ENCODE measurements at places on chromosomes 11 and 22.
A peak's percentile ranks its signal among the peaks of the same experiment; 100 is the strongest.

DNA sequence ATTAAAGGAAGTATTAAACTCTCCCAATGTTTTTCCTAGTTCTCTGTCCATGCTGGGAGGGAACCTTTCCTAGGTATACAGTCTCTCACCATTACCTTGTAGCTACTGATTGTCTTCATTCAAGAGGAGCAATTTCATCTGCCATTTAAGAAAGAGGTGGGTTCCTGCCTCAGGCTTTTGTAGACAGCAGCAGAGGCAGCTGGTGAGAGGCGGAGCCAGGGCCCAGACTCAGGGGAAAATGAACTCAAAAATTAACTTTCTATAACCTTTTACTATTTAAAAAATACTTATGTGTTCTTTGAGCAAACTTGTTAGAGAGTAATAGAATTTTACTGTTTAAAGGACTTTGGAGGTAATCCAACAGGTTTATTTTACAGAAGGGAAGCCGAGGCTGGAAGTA, 133.0 kb downstream of the SNX19 start:
- no peak for DNase-seq

GRCh38 chr11:115522302-115522701, 18.1 kb upstream of the CADM1 start:
- DNase-seq = no peak

- DNase-seq = no peak
These were observed 7.1 kb downstream of the TSKU start for GRCh38 chr11:76790251-76790650.

DNA sequence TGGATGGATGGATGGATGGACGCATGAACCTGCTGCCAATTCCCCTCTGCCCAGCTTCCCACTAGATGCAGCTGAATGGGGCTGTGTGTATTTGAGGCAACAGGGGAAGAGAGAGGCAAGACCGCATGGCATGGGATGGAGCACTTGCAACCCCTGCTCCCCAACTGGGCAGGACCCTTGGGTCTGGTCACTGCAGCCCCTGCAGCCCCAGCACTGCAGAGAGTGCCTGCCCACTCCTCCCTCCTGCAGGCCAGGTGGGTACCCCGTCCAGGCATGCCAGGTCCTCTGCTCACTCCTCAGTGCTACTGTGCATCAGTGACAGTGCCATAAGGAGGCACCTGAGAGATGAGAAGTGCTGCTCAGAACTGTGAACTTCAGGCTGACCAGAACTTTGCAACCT, 40.3 kb downstream of the OSBPL5 start:
- DNase-seq = no peak

- DNase-seq = no peak
These were observed 10.9 kb downstream of the RELA start for GRCh38 chr11:65651589-65652510.

DNA sequence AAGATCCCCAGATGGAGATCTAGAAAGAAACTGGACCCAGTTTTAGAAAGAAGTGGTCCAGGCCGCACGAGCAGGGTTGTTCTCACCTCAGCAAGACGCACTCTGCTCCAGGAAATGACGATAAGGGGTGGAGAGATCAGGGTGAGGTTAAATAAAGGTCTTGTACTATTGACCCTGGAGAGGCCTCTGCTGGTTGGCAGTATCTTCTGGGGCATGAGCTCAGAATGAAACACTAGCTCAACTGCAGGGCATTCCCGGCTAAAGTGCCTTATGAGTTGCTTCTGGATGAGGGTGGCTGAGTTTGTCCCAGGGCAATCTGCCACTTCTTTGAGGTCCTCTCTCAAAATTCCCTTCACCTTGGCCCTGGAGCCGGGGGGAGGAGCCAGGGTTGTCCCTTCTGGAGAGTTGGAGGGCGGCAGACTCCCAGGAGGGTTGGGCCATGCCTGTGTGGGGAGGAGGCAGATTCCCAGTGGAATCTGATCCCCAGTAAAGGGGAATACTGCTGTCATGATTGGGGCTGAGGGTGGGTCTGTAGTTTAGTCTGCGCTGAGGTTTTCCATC, 10.9 kb downstream of the USP2 start:
- DNase-seq = peak; percentile 38

DNA sequence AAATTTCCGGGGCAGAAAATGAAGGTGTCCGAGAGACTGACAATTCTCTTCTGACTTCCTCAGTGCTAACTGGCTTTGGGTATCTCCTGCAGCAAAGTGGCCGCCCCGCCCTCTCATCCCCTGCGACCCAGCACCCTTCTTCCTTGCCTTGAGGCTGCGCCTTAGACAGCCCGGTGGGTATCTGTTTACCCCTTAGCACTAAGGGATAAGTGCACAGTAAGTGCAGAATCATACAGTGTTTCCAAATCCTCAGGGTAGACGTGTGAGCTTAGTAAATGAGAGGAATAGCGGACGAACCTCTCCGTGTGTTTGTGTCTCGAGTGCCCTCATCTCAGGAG, 368 bp upstream of the CHORDC1 start:
- DNase-seq = no peak

DNA sequence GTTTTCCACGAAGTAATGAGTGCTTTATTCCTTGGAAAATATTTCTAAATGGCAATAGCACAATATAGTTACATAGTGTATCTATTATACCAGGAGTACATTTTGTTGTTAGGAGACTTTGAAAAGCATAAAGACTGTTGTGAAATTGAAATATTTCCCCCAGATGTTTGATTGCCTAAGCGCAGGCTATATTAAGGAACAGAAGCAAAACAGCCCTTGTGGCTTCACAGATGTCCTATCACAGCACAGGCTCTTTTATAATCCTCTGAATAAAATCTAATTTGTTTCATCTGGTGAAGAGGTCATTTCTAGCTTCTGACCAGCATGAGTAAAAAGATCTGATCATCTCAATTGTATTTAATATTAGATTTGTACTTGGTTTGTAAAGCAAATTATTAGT, 48.2 kb downstream of the BSX start:
- DNase-seq = peak; percentile 7

DNA sequence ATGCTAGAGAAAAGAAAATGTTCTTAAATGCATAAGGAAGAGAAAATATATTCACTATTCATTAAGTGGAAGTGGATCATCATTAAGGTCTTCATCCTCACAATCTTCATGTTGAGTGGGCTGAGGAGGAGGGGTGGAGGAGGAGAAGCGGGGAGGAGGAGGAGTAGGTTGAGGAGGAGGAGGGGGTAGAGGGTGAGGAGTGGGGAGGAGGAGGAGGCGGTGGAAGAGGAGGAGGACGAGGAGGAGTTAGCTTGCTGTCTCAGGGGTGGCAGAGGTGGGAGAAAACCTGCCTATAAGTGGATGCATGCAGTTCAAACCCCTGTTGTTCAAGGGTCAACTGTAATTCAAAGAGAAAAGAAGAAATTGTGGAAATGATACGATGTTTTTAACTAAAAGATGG, 71.6 kb downstream of the MYEOV start:
- DNase-seq = no peak

DNA sequence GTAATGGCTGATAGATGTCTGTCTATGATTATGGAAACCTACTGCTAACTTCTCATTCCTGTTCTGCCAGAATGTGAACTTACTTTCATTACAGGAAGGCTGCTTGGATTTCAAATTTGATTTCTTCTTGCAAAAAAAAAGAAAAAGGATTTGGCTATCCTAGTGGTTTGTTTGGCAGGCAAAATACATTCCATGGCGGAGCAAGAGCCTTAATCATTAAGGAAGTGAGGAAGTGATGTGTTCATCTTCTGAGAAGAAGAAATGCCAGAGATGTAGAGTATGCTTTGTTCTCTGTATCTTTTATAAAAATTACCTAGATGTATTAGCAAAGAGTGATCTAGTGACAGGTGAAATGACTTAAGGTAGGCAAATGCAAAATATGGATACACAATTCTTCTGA, 356.3 kb downstream of the SOX6 start:
- peak; percentile 60 for DNase-seq

- peak; percentile 54 for DNase-seq
These were observed 1.5 kb upstream of the SREBF2 start for GRCh38 chr22:41831383-41831782.

DNA sequence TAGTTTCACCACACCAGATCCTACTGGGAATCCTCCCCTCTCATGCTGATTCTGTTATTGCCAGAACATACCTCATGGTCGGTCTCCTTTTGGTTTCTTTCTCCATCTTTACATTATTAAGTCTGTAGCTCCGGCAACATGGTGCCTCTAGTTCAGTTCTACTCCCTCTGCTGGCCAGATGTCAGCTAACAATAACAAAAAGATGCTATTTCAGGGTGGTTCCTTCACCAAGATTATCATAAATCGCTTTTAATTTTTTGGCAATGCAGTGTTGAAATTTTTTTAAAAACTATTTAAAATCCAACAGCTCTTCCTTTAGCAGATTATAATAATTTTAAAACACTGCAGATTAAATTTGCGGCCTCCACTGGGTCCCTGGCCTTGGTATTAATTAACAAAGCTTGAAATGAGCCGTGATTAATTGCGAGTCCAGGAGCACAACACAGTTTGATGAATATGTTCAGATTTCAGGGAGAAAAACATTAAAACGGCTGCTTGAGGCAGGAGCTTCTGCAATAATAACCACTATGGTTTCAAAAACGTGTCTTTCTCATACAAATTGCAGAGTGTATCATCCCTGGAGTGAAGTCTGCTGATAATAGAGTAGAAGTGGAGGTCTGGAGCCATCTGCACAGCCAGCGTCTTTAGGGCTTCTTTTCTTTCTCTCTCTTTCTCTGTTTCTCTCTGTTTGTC, 492.9 kb upstream of the KIRREL3 start:
- no peak for DNase-seq

DNA sequence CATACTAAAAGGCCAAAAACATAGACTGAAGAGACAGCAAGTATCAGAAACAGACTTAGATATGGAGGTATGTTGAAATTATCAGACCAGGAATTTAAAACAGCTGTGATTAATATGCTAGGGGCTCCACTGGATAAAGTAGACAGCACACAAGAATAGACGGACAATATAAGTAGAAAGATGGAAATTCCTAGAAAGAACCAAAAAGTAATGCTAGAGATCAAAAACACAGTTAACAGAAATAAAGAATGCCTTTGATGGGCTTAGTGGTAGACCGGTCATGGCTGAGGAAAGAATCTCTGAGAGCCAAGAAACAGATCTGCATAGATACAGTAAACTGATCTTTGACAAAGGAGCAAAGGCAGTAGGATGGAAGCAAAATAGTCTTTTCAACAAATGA, 250.2 kb downstream of the SWAP70 start:
- peak; percentile 28 for DNase-seq

DNA sequence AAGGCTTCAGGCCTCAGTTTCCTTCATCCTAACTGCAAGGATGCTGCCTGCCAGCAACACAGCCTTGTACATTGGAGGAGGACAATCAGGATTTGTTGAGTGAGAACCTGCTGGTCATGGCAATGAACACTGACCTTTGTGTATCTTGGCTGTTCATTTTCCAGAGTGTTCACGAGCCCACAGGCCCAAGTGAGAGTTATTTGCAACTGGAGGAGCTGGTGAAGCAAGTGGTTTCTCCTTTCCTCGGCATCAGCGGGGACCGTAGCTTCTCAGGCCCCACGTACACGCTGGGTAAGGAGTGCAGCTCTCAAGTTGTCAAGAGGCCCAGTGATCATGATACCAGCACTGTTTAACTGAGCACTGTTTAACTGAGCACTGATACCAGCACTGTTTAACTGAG, 59.0 kb downstream of the TRAF6 start:
- DNase-seq = no peak

DNA sequence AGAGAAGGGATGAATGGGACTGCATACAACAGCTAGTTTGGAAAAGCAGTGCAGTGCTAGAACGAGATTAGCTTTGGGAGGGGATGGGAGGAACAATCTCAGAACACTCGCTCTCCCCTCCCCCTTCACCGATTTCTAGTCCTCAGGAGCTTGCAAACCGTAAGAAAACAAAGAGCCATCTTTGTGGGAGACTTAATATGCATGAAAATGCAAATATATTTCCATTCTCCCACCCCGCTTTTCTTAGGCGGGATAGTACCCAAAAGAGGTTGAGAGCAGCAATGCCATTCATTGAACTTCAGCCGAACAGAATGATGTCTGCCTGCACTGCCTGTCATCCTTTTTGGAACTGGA, 1.1 kb downstream of the SPINDOC start:
- DNase-seq = no peak

DNA sequence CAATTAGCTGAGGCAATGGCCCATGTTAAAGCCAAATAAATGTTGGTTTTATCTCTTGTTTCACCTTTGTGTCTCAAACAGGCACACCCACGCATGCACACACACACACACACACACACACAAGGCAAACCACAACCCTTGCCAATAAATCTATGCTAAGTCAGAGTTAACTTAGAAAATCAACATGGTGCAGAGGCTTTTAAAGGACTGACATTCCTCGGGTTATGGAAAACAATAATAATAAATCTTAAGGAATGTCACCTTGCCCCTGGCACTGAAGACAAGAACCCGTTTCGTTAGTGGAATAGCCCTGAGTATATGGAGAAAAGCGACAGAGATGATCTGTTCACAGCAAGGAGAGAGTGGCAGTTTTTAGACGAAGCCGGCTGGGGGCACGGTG, 326.3 kb downstream of the NTM start:
- DNase-seq = no peak

DNA sequence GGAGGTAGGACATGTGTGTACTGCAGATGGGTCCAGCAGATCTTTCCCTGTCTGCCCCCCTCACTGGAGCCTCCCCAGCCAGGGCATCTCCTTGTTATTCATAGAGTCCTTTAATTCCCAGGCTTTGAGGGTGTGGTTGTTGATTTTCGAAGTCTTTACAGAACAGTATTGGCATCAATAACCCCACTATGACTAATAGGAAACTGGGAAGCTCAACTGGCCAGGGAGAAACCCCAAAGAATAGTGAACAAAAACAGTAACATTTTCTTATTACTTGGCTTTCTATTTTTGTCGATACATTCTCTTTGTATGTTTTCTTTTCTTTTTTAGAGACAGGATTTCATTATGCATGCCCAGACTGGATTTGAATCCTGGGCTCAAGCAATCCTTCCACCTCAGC, 57.9 kb downstream of the NF2 start:
- peak; percentile 58 for DNase-seq

- no peak for DNase-seq
These were observed at the start of gene C1QTNF5 for GRCh38 chr11:119340335-119341221. Gene C1QTNF5 (minus strand): TSS chr11:119340883. CDS start chr11:119340397, 486 bp downstream.
